ENCODE measurements at places on chromosomes 1 and 21.
A peak's percentile ranks its signal among the peaks of the same experiment; 100 is the strongest.

DNA sequence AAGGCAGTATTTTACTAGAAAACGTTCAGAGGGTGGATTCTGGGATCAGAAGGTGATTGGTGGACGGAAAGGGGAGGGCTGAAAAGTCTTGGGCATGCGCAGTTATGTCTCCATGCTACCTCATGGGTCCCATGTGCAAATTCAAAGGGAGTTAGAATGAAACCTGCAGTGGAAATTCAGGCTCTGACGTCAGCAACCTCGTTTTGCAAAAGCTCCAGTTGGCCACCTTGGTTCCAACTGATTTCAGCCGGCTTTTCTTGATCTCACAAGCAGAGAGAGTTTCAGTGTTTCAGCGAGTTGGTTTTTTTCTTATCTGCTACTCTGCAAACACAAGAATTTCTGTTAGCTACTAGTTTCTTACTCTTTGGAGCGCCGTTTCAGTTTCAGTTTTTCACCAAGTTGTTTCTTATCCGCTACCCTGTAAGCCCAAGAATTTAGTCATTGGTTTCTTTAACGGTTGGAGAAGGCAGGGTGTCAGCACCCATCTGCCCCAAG is 69.8 kb upstream of the PGBD5 start:
- DNase-seq, result no peak

GRCh38 chr1:22365331-22366295 is 86.0 kb upstream of the ZBTB40 start:
- DNase-seq, result no peak

DNA sequence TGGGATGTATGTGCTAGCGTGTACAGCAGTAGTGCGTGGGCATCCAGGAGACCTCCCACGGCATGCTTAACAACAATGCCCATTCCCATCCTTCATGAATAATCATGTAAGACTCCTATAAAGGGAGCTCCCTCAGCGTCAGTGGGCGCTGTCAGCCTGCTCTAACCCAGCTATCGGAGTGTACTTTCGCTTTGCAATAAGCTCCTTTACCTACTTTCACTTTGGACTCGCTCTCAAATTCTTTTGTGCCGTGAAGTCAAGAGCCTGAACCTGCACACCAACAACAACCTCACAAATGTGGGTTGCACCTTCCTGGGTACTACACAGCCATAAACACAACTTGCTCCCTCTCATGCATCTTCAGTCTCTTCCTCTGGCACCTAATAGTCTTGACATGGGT is 114.8 kb upstream of the PAXBP1 start:
- DNase-seq, result no peak

- no peak for DNase-seq
Observed at GRCh38 chr1:168271636-168272035, 9.0 kb upstream of the TBX19 start.

DNA sequence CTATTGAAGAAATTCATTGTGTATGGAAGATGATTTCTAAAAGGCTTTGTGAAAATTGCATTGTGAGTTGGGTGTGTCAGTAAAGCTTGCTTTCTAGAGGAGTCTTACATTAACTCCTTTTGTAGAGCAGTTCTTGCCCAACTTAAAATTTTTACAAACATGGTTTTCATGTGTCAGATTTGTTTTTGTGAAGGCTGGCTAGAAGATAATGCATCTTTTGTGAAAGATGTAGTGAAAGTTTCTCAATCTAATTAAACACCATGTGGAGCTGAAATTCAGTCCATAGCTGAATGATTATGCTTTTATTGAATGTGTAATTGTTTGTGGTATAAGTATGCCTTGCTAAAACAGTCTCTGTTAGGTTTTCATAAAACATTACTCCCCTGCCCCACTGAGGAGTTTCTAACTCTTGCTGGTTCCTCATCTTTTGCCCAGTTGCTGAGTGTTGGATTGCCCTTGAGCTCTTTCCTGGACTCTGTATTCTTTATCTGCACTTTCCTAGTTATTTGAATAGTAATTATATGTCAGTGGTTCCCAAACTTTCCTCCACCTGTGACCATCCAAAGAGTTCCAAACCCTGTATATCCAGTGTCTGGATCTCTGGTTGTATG is 38.0 kb downstream of the KCTD3 start:
- no peak for DNase-seq

DNA sequence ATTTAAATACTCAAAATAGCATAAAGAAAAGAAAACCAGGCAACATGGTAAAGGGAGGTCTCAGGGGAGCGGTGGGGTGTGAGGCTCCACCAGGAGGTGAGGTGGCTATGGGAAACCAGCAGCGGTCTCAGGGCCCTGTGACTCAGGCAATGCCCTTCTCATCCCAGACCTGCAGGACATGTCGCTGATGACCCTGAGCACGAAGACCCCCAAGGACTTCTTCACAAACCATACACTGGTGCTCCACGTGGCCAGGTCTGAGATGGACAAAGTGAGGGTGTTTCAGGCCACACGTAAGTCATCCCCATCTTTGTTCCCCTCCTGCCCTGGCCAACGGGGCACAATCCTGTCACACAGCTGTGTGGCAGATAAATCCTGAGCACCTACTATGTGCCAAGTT is 31.5 kb downstream of the PADI4 start:
- no peak for DNase-seq

DNA sequence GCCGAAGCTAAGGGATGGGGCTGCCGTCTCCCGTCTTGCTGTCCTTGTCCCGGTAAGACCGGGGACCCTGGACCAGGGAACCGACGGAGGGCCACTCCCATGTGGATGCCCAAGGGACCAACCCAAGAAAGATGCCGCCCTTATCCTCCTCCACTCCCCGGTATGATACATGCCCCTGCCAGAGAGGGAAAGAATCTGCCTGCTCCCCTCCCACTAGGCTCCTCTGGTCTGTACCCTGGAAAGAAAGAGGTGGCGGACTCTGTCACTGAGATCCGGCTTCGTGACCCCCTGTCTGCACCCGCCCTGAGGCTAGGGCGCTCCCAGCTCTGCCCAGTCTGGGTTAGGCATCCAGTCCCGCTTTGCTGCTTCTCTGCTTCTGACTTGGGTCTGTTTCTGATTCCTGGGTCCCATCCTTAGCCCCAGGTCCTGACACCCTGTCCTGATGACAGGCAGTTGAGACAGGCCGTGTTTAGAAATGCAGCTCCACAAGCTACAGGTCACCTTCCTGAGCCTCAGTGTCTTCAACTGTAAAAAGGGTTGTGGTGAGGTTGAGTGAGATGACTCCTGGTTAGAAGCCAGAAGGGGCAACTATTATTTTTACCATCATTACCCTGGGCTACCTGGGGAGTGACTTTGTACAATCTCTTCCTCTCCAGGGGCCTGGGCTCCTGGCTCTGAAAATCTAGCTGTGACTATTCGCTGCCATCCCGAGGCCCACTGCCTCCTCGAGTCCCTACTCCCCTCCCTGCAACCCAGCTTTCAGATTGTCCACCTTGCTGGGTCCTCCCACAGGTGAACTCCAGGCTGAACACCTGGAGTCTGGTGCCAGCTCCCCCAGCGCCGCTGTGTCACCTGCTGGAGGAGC is 3.7 kb downstream of the MATN1 start:
- DNase-seq, result no peak

DNA sequence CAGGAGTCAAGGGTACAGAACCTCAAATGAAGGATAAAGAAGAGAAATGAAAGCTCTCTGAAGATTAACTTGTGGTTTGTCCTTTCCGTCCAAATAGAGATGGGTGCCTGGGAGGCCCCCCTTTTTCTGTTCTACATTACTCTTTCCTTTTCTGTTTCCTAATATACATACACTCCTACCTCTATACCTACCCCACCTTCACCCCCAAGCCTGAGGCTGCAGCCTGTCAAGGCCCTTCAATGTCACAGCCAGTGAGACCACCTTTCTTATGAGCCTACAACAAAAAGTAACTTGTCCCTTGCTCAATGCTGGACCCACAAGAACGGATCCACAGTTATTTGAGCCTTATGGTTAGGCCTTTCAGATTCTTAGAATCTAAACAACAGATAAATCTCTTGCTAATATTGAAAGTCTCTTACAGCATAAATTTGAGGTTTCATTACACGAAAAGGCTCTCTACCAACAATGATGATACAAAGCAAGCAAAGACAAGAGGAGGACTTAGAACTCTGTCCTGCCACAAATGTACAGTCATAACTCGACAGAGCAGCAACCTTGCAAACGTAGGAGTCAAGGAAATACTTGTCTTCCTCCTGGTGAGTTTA is 4.1 kb upstream of the TRAF3IP3 start:
- DNase-seq, result no peak

- DNase-seq, result peak; percentile 54
Observed at GRCh38 chr1:206685334-206685768, 646 bp downstream of the MAPKAPK2 start.

DNA sequence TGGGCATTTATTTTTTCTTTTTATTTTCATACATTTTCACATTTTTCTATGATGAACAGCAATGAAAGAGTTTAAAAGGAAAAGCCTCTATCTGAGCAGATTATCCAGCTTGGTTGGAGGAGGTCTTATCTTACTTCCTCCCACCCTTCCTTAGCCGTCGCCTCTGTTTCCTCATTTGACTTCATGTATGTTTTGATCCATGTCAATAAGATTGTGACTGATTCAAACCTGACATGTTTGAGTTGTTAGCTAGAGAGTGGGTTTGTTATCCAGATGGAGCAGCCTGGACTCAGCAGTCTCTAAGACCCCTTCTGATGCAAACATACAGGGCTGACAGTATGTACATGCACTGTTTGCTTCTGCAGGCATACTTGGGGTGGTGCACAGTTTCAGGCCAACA is 31.2 kb downstream of the MACO1 start:
- DNase-seq, result no peak

DNA sequence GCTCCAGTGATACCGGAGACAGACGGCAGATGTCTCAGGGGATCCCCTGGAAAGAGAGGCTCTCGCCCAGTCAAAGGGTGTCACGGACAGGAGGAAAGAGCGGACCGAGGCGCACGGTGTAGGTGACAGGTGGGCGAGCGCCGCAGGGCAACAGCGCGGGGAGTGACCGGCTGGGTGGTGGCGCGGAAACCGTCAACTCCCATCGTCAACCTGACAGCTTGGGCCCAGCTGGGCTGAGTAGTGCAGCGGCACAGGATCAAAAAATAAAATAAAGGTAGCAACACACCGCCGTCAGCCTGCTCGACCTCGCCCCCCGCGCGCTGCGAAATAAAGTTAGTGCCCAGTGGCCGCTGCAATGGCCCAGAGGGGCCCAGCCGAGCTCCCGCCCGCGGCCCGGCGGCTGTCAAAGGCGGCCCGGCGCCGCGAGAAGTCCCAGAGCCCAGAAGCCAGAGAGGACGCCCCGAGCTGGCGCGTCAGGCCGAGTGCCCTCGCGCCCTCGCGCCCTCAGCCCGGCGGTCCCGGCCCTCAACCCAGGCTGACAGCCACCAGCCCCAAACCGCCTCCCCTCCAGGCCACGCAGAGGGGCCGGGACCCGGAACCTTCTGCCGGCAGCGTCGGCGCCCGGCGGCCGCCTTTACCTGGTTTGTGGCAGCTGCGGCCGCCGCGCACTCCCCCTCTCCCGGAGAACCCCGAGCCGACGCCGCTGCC is at the start of gene LYST:
Gene LYST, minus strand, starts transcription at position 702 of the 708 bp plus-strand sequence. CDS start 36,489 bp downstream, outside the sequence.
- no peak for DNase-seq

Data from GM19239 (cell line).